ENCODE measurements at places on chromosomes 6 and 20.

GRCh38 chr20:17317341-17317740 is 90.5 kb downstream of the PCSK2 start:
- DNase-seq: no peak

DNA sequence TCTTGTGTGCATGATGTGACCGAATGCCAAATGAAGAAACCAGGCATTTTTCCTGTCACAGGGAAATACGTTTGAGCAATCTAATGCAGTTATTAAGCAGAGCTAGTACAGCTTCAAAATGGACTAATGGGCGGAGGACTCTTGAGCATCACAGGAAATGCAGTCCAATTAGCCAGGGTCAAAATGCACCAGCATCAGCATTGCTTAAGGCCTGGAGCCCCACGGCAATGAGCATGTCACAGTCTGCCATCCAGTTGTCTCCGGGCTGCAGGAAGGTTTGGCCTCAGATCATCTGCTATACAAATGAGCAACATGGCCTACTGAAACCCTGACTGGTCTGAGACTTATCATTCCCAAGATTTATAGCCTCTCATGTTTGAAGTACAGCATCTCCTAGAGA is 652.1 kb upstream of the SLC35B3 start:
- DNase-seq: no peak

GRCh38 chr20:23078351-23079015 is 7.6 kb downstream of the CD93 start:
- no peak for DNase-seq

DNA sequence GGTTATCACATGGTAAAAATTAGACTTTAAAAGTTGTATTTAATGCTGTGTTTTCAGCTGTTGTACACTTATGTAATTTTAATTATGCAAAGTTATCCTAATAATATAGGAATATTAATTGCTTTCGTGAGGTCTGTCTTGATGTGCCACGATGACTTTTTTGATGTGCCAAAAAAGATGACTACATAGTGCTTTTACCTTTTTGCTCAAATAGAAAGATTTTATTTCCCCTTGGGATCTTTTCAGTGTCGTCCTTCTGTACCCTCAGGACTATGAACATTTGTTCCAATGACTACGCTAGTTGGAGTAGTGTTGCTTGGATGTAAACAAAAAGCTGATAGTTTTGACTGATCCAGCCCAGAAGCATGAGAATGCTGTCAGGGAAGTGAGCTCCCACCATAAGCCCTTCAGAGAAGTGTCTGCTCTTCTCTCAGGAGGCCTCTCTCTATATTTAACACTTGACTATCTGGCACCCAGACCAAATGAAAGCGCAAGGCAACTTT is 1.2 kb upstream of the CD164 start:
- DNase-seq: no peak

DNA sequence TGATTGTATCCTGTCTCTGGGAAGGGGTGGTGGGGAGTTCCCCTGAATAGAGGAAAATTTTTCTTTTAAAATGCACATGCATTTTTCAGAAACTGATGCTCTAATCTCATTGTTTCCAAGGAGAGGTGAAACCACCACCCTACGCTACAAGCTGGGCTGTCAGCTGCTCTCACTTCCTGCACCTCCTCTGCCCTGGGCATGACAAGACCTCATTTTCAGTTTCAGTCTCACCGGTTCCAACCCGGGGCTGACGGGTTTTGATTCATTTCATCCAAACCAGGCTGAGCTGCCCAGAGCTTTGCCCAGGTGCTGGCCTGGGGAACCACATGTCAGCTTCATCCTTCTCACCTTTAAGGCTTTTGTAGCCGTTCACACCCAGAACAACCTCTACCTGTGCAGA is 99.7 kb downstream of the EYA2 start:
- no peak for DNase-seq

DNA sequence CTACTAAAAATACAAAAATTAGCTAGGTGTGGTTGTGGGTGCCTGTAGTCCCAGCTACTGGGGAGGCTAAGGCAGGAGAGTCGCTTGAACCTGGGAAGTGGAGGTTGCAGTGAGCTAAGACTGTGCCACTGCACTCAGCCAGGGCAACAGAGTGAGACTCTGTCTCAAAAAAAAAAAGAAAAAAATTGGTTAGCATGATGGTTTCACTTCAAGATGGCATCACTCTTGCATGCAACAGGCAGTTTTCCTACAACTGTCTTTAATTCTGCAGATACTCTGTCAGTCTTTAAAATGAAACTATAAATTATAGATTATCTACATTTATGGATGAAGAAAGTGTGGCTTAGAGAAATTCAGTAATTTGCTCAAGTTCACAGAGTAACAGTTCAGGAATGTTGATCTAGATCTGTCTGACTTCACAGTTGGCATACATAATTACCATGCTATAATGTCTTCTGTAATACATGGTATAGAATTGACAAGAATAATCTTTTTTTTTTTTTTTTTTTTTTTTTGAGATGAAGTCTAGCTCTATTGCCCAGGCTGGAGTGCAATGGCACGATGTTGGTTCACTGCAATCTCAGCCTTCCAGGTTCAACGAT is 27.0 kb downstream of the ITCH start:
- DNase-seq: no peak

Measured in inflammatory macrophage treated with lipopolysaccharide for 1 hour (primary cell).